Psoas muscle (tissue), 8 donors: ENCODE measurements at places on chromosomes 3 and 15. TPM values are rescaled to one million over a fixed set of nuclear protein-coding genes. Genes with fewer than 3 reads are reported as not detected.

Gene WDR72
- not detected for polyA plus RNA-seq

Gene MAP1A
- polyA plus RNA-seq = 1.3 TPM

Gene SLITRK3
- 0.03 TPM for polyA plus RNA-seq

Gene CLDN18
- 0.03 TPM for polyA plus RNA-seq

Gene ZIC1
- polyA plus RNA-seq = 3.5 TPM

Gene DUOXA2
- not detected for polyA plus RNA-seq

Gene SPG11
- 10.3 TPM for polyA plus RNA-seq

Gene GOLGA8G
- polyA plus RNA-seq = not detected

Gene CCR8
- polyA plus RNA-seq = not detected

Gene NAA80
- 10.0 TPM for polyA plus RNA-seq

Gene CLDN11
- polyA plus RNA-seq = 1.3 TPM

Gene PRKAR2A
- 92.5 TPM for polyA plus RNA-seq

Gene CPLX3
- polyA plus RNA-seq = 0.04 TPM

Gene TPM1
- 3,805 TPM for polyA plus RNA-seq
